ENCODE measurements at places on chromosomes 3 and 15.

DNA sequence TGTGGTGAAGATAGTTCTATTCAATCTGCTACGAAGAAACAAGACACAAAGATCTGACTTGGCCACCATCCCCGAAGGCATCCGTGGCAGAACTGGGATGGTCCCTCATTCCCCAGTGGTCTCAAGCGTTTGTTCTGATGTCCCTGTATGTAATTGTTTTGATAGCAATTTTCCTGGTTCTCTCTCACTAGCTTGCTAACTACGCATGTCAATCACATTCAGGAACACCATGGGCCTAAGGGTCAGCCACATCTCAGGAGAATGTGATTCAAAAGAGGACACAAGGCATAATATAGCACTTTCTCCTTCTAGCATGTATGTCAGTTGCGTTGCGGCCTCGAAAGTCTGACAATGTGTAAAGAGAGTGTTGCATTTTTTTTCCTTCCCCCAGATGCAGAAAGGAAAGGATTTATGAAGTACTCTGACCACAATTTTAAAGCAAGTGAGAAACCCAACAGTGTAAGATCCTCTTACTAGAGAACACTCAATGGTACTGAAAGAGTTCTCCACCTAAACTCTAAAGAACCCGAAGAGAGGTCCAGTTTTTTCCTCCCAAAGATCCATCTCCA is 32.0 kb upstream of the TCF12 start:
- DNase-seq: no peak

DNA sequence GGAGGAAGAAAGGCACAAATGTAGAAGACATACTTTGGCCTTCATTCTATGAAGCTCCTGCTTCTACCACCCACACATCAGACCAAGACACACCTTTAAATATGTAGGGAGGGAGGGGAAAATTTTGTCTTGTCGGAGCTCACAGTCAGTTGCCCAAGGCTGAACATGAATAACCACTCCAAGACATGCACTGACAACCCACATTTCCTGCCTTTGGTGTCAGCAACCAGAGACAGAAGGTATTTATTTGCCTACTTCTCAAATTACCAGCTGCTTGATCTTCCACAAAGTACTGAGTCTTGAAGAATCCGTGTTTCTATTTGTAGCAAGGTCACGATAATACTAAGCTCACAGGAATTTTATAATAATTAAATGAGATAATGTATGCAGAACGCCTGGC is 169.7 kb downstream of the KCNMB2 start:
- DNase-seq: peak; percentile 78

DNA sequence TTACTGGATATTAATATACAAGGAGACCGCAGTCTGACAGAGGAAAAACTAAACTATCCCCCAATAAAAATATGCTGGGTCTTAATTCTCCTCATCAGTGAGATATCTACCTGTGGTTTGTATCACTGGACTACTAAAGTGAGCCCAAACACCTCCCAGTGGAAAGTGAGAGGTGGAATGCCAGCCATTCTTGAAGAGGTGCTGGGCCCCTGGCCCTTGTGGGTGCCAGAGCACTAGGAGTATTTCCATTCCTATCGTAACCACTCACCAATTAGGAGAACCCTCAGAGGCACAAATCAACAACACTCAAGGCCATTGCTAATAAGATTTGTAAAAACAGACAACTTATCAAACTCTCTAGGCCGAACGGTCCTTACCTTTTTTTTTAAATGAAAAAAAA is 121.5 kb upstream of the TSPAN3 start:
- no peak for DNase-seq

DNA sequence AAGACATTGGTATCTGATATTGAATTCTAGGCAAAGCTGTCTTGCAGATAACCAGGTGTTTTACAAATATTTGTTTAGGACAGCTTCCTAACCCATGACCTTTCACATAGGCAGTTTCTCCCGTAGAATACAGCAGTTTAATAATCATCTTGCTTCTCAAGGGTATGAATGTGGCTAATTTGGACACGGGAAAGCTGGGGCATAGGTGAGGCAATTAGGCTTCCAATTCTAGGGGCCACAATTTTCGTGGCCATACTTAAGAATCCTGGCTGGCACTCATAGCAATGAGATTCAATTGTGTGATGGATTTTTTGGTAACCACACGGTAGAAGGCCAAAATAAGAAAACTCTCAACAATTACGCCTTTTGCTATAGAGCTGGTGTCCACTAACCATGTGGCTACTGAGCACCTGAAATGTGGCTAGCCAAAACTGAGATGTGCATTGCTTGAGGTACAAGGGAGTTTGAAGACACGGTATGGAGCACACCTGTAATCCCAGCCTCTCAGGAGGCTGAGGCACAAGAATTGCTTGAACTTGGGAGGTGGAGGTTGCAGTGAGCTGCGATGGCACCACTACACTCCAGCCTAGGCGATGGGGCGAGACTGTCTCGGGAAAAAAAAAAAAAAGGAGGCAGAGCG is 34.4 kb downstream of the TFRC start:
- no peak for DNase-seq

GRCh38 chr15:70385052-70385451 is 287.3 kb upstream of the TLE3 start:
- DNase-seq: no peak

DNA sequence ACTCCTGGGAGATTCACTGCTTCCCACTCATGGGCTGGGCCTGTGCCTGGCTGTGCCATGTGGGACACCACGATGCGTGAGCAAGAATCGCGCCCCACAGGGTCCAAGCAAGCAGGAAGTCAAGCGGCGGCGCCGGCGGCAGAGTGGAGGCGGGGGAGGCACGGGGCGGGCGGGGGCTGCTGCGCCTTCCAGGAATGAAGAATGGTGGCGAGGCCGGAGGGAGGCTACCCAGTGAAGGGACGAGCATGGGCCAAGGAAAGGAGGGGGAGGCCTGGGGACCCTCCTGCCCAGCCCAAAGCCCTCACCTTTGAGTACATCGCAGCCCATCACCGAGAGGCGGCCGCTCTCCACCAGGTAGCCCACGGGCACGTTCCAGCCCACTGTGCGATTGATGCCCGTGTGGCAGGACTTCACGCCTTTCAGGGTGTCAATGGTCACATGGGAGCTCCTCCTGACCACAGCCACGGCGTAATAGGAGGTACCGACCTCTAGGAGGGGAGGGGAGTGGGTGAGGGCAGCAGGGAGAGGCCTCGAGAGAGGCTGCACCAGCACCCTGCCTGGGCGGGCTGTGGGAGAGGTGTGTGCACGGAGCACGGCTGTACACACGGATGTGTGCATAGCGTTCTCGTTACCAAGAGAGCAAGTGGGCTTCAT is 5.5 kb downstream of the MELTF start:
- DNase-seq: no peak

- DNase-seq: peak; percentile 53
Measured at GRCh38 chr15:64070965-64071851, 22.4 kb downstream of the CIAO2A start.

- no peak for DNase-seq
Measured at GRCh38 chr3:117137065-117137464, 427.5 kb downstream of the TUSC7 start.

GRCh38 chr3:70813311-70813710 is 500.9 kb upstream of the MDFIC2 start:
- DNase-seq: no peak

DNA sequence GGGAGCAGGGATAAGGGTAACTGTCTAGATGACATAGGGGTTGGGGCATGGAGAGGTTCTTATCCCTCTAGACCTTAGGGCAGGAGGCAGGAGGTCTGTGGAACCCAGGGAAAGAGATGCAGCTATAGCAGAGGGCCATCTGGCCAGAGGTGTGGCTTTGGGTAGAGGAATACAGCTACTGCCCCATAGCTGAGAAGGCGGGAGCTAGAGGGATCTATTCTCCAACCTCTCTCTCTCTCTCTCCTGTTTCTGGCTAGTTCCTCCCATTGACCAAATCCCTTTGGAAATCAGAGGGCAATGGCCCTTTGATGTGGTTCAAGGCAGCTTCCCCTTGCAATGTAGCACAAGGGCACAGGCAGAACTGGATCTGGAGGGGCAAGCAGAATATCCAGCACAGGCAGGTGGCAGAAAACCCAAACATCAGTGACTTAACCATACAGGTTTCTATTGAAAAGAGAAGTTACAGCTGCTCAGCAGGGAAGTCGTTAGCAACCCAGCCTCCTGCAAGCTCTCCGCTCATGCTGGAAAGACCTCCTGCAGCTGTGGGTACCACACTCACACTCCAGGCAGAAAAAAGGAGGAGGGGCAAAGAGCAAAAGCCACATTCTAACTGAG is 22.3 kb upstream of the LMOD3 start:
- DNase-seq: no peak

GRCh38 chr15:57237301-57237642 is 139.0 kb upstream of the CGNL1 start:
- DNase-seq: no peak
